OCI-LY7 (cell line): ENCODE measurements at places on chromosomes 3 and 15.

DNA sequence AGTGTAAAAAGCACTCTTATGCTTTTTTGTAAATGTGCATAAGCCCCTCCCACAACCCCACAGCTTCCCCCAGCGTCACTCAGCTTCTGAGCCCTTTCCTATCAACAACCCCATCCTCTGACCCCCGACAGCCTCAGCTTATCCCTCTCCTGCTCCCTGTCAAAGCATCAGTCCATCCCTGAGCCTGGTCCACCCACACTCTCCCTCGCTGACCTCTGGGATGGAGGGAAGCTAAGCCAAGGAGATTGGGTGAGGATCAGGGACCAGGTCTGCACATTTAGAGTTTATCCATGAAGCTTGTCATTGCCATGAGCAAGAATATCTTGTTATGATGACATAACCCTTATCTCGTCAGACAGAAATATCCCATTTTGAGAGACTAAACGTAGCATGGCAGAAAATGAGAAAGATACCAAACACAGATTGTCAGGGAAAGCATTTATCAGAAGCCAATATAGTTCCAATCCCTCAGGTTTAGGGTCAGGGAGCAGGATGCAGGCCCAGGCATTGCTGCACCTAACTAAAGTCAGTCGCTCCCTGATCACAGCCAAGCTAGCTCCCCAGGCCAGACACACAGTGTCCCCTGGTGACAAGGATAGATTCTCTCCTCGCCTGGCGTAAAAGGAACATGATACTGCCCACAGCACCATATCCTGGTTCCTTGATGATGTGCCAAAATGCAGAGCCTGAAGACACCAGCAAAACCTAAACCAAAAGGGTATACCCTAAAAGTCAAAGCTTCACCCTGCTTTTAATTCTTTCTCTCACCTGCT is 66.9 kb downstream of the DCLK3 start:
- no peak for DNase-seq

DNA sequence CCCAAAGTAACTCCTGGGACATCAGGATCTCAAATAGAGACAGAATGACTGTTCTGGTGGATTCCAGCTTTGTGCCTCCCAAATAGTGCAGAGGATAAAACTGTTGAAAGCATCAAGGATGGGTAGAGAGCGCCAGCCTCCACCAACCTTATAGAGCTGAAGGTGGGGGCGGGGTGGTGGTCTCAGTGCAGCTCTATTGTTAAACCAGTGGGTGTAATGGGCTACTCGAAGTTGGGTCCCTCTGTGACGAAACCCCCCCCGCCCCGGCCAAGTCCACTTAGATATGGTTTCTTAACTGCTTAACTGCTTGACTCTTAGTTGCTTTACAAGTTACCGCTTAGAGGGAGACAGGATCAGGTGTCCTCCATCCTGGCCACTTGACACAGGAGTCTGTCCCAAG is 22.7 kb downstream of the DHX30 start:
- peak; percentile 21 for DNase-seq

GRCh38 chr3:47108546-47108945 is 55.4 kb downstream of the SETD2 start:
- no peak for DNase-seq

DNA sequence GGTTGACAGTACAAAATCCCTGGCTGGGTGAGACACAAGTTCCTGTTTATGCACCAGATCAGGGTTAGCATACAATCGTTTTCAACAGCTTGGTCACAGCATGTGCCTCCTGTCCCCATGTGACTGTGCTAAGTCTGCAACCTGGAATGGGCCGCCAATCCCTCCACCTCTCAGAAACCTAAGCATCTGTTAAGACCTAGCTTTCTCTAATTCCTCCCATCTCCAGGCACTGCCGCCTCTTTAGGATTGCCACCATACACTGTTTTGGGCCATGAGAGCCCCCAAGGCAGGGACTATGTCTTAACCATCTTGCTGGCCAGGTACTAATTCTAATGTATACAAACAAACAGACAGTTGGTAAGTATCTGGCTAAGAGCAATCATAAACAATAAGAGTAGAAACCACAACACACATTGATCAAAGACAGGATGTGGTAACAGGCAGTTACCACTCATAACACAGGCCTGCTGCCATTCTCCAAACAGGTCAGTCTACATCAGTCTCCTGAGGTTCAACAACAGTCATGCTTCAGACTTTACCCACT is 25.6 kb downstream of the SEC22C start:
- DNase-seq, result peak; percentile 20

DNA sequence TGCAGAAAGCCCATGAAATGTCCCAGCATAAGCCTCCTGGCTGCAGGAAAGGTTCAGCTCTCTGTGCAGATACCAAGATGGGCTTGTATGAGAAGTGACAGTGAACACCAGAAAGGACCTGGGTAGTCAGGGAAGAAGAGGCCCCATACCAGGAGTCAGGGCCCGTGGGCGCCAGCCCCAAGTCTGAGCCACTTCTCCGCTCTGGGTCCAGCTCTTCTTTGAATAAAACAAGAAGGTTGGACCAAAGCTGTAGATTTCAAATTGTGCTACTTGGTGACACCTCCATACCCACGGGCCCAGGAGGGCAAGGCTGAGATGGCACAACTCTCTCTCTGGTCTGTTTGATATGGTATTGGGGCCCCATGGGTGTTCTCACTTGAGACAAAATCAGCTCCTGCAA is 261.5 kb downstream of the UACA start:
- DNase-seq, result no peak

DNA sequence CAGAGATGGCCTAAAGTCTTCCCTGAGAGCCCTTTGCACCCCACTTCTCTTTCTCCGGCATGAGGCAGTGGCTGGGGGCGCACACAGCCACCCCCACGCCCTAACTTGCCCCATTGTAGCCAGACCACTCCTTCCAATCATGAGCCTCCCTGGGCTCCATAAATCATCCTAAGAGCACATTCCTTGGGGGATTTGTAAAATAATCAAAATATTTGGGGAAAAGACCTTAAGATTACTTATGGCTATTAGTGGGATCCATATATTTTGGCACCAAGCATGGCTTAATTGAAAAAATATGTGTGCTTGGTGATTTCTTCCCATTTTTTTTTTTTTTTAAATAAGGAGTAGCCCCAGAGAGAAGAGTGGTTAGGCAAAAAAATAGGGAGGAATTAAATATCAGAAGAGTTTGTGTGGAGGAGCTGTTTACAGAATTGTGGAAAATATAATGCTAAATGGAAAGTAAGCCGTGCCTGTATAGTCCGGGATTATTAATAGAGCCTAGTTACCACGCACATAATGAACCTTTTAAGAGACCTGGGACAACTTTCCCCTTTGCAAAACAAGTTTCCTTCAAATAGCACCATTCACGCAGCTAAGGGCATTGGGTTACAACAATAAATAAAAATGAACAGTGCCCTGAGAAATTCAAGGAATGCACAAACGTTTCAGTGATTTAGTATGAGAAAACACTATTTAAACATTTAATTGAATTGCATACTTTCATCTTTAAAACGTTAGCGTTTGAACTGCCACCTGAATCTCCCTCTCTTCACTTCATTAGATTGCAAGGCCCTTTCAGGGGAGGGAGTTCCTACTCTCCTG is 46.1 kb downstream of the SMAD6 start:
- DNase-seq, result no peak

- DNase-seq, result no peak
Observed at GRCh38 chr15:63072809-63073277, 30.3 kb downstream of the TPM1 start.

- no peak for DNase-seq
Observed at GRCh38 chr3:17639257-17639656, 103.2 kb downstream of the TBC1D5 start.

- no peak for DNase-seq
Observed at GRCh38 chr3:168138421-168138820, 42.7 kb upstream of the GOLIM4 start.

DNA sequence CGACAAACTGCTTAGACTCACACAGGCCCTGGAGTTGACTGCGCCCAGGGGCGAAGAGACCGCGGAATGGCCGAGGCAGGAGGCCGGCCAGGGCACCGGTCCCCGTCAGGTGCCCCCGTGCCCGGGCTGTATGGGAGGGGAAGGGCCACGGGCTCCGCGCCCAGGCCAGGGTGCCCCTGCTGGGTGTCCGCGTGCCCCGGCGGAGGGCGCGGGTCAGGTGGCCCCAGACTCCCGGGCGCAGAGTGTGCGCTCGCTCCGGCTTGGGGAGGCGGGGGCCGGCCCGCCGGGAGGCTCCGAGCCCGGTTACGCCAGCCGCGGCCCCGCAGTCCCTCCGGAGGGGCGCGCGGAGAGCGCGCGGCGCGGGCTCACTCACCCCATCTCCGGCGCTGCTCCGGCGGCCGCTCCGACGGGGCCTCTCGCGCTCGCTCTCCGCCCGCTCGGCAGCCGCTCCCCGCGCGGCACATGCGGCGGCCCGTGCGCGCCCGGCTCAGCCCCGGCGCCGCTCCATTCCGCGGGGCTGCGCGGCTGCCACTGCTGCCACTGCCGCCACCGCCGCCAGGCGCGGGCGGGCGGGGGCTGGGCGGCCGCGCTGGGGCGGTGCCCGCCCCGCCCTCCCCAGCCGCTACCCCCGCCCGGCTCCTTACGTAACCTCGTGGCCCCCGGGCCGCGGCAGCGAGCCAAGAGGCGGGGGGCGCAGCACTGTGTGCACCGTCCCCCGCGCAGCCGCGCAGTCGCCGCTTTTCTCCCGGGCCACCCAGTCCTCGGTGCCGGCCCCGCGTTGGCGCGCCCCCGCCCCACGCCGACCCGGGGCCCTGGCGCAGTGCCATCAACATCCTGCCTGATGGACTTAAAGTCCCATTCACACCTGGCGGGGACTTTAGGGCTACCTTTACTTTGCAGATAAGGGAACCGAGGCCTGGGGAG is at the start of gene HOMER2:
Gene HOMER2, minus strand, starts transcription at position 563 of the 924 bp plus-strand sequence. Its CDS starts 185 bp downstream, at position 378.
- DNase-seq, result no peak

- DNase-seq, result no peak
Observed at GRCh38 chr3:108241721-108242120, 19.5 kb upstream of the IFT57 start.

DNA sequence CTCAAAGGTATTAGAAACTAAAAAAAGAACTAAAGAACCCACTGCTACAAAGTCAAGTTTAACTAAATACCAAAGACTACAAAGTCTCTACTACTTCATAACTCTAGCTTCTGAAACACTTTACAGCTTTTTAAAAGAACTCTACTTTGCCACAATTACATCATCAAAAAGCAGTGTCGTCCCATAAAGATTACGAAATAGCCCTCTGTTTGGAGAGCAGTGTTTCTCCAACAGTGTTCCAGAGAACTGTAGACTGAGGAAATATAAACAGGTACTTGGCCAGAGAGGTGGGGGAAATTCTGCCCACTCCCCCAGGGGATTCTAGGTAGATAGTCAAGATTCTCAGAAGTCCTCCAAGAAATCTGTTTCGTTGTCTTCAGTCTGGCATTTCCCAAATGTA is 225.6 kb downstream of the PDZRN3 start:
- DNase-seq, result no peak

DNA sequence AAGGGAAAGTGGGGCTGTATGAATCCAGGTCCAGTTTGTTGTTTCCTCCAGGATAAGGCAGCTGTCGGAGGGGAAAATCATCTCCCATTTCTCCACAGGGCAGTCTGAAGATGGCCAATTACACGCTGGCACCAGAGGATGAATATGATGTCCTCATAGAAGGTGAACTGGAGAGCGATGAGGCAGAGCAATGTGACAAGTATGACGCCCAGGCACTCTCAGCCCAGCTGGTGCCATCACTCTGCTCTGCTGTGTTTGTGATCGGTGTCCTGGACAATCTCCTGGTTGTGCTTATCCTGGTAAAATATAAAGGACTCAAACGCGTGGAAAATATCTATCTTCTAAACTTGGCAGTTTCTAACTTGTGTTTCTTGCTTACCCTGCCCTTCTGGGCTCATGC is 911 bp downstream of the CCRL2 start:
- DNase-seq, result no peak

GRCh38 chr3:114550165-114550564 is 256.3 kb downstream of the TIGIT start:
- no peak for DNase-seq

- DNase-seq, result peak; percentile 81
Observed at GRCh38 chr15:40338041-40338657, 2.6 kb downstream of the CCDC9B start.

DNA sequence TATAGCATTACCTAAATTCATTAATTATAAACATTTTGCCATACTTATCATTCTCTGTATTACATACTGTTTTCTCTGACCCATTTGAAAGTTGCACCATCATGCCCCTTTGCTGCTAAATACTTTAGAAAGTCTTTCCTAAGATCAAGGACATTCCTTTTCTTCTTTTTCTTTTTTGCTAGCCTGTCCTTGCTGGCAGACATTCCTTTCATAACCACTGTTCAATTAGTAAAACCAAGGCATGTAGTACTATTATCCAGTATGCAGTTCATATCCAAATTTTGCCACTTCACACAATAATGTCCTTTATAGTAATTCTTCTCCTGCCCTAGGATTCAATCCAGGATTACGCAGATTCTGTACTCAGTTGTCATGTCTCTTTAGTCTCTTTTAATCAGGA is 321.0 kb upstream of the C2CD4B start:
- no peak for DNase-seq

GRCh38 chr3:4804161-4805058 is 174.8 kb upstream of the BHLHE40 start:
- no peak for DNase-seq

DNA sequence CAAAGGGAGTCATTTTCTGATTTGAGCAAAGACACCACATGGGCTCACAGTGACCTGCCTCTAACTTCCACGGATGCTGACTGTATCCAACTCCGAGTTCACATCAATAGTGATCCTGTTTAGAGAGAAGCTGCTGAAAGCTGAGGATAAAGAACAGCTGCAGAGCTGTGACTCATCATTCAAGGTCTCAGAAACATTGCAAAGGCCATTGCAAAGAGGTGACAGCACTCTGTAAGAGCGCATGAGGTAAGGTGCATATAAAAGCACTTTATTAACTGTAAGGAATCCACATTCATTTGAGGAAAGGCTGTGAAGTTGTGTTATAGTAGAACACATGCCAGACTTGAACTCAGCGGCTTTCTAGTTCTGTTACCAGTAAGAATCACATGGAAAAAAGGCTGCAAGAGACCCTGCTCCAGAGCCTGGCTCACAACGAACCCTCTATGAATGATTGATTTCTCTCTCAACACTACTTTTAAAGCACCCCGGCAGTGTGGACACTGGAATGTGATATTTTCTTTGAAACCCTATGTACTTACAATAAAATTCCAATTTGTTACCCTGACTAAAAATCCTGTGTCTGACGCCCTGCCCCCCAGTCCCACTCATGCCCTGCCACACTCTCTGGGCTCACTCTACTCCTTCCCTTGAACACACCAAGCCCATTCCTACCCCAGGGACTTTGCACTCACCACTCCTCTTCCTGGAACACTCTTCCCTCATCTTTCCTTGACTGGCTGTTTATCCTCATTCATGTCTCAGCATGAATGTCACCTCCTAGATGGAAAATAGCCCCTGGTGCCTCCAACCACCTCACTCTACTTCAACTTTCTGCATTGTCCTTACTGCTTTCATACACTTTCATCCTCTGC is 111.2 kb downstream of the LSM3 start:
- DNase-seq, result no peak
